IMR-90 (cell line): ENCODE measurements at places on chromosomes 16 and 17. TPM values are rescaled to one million over a fixed set of nuclear protein-coding genes. Genes with fewer than 3 reads are reported as not detected.
A peak's percentile ranks its signal among the peaks of the same experiment; 100 is the strongest.

DNA sequence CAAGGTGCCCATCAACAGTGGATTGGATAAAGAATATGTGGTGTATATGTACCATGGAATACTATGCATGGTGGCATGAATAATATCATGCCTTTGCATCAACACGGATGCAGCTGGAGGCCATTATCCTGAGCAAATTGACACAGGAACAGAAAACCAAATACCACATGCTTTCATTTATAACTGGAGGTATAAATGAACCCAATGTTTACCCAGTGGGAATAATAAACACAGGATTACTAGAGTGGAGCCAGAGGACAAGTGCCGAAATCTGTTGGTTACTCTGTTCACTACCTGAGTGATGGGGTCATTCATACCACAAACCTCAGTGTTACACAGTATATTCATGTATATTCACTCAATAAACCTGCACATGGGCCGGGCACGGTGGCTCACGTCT is 125.2 kb downstream of the CDH11 start:
- no peak for DNase-seq

GRCh38 chr16:4944333-4945281 is 7.7 kb upstream of the PPL start:
- DNase-seq = peak; percentile 97

GRCh38 chr16:68197250-68197649 is 38.7 kb downstream of the ESRP2 start:
- peak; percentile 40 for DNase-seq

GRCh38 chr16:87367529-87367928 is 16.0 kb downstream of the FBXO31 start:
- DNase-seq = no peak

The OR3A3 gene
- not detected in 2 replicates for total RNA-seq

GRCh38 chr16:4837733-4838501 is 9.2 kb downstream of the GLYR1 start:
- no peak for DNase-seq

DNA sequence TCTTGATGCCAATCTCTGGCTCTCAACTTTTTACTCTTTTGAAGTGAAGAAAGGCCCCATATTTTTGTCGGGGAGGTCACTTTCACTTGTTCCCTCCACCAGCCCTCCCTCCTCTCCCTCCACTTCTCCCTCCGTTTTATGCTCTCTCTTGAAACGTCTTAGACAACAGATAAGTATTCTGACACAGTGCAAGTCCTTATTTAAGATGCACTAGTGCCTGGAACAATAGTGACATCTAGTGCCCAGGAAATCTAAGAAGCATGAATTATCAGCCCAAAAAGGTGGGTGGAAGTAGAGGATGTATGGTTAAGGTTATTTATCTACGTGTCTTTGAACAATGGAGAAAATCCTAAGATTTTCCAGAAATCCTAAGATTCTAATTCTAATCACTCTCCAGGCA is 17.9 kb downstream of the PSME3IP1 start:
- DNase-seq = peak; percentile 83

DNA sequence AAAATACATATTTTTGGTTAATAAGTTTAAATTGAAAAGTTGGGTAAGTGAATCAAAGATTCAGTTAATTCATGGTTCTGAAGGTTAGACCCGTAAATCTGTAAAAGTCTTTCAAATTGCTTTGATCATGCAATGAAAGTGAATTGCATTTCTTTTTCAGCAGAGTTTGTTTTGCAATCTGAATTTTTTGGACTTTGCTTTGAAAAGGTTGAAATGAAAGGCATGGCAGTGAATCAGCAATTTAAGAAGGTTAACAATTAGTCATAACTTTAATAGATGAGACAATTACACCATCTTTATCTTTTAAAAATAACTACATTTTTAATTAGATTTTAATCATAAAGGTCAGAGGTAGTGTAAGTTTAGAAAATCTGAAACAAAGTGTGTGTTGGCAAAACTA is 310.9 kb upstream of the KCNJ16 start:
- peak; percentile 21 for DNase-seq

DNA sequence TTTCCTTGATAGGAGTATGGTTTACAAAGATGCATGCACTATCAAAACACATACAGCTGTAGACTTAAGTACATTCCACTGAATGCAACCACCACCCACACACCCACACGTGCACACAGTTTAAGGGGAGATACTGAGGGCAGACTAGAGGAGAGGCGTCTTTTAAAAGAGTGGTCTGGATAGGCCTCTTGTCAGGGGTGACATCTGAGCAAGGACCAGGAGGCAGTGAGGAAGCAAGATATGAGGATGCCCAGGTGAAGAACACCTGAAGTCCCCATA is 12.6 kb downstream of the MPHOSPH6 start:
- DNase-seq = no peak

GRCh38 chr17:34167354-34167753 is 87.7 kb upstream of the CCL2 start:
- DNase-seq = peak; percentile 23

The ASIC2 gene
- total RNA-seq = under 0.01 TPM in 1 of 2 replicates, not detected in the other

The STH gene
- not detected in 2 replicates for total RNA-seq

The KCNG4 gene
- not detected in 2 replicates for total RNA-seq

The EVPLL gene
- total RNA-seq = not detected in 2 replicates

DNA sequence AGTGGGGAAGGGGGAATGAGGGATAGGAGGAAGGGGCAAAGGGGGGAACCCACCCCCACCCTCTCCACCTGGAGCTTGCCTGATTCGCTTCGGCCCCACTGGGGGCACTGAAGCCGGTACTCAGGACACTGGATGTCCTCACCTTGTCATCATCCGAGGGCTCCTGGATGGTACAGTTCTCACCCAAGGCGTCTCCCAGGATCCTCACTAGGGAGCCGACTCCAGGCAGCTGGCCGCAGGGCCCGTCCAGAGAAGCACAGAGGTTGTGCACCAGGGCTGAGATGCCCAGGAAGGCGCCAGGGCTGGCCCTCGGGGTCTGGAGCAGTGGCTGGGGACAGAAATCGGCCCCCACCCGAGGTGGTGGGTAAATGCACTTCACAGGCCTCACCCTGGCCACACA is 92.3 kb downstream of the LITAF start:
- DNase-seq = no peak

DNA sequence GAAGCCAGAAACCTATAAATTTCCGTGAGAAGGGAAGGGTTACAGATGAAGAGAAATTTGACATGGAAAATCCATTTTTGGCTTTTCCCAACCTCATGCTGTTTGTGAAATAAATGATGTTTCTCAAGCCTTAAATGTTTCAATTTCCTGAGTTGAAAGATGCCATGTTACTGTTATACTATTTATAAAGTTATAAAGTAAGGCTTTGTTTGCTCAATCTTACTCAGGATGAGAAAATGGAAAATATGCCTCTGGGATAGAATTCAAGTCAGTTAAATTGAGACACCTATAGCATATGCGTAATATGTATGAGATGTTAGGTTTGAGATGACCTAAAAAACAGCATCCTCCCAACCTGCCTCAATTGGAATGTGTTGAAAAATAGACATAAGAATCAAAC is 19.9 kb upstream of the FAM20A start:
- no peak for DNase-seq
